Activated CD4-positive, CD25-positive, alpha-beta regulatory T cell treated with anti-CD3 and anti-CD28 coated beads, Interleukin-2, amount 50 U/mL, for 16 hours (primary cell): ENCODE measurements at places on chromosomes 4 and X.

- DNase-seq, result no peak
These were observed 763.8 kb upstream of the AADAT start for GRCh38 chr4:170853422-170854021.

- no peak for DNase-seq
These were observed 471 bp upstream of the PLAC8 start for GRCh38 chr4:83115000-83115399.

DNA sequence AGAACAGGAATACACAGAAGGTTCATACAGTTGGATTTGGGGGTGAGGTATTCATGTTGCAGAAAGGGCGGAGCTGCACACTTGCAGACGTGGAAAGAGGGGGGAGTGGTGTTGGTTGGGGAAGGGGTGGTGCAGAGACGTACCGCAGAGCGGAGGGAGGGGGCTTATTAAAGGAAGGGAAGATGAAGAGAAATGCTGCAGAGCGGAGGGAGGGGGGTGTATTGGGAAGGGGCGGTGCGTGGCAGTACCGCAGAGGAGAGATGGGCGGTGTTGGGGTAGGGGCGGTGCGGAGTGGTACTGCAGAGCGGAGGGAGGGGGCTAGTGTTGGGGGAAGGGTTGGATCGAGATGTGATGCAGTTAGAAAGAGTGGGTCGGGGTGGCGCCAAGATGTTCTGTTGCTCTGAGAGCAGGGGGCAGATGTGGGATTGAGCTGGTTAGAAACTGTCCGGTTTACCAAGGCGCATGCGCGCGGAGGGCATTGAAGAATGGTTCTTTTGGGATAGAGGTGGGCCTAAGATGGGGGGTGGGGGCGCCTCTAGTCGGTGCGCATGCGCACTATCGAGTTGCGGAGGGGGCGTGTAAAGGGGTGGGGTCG is 900 bp downstream of the TRO start:
- peak; percentile 4 for DNase-seq

GRCh38 chr4:11111876-11112275 is 316.8 kb downstream of the HS3ST1 start:
- DNase-seq, result no peak

GRCh38 chrX:42992199-42992943 is 214.4 kb upstream of the PPP1R2C start:
- DNase-seq, result no peak

DNA sequence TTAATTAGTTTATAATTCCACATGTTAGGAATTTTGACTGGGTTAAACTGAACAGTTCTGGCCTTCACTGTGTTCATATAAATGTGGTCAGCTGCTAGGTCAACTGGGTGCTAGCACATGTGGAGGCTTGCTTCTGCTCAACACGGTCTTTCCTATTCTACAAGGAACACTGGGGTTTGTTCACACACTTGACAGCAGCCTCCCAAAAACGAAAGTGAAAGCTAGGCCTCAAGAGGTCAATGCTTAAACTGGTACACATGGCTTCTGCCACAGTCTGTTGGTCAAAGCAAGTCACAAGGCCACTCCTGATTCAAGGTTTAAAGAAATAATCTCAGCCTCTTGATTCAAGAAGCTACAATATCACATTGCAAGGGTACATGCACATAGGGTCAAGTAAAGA is 126.5 kb downstream of the QDPR start:
- no peak for DNase-seq

GRCh38 chr4:125096662-125097061 is 218.1 kb upstream of the FAT4 start:
- no peak for DNase-seq

GRCh38 chr4:3375688-3376087 is 66.1 kb upstream of the HGFAC start:
- DNase-seq, result no peak

DNA sequence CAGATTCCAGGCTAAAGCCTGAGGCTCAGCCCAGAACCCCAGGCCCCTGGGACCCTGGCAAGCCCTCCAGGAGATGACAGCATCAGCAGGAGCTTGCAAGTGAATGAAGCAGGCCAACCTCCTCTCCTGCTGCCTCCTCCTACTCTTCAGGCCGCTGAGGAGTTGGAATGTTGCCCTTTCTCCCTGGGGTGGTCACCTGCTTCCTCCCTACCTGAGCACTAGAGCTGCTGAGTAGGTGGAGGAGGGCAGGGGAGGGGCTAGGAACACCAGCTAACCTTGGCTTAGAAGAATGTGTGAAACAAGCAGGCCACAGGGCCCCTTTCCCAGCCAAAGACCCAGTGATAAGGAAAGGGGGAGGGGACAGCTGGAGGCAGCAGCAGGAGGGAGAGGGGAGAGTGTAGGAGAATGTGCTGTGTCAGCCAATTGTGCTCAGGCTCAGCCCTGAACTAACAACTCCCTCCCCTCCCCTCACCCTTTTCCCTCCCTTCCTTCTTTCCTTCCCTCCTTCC is 58.0 kb downstream of the PJA1 start:
- no peak for DNase-seq

GRCh38 chr4:176837169-176837895 is 44.6 kb upstream of the VEGFC start:
- DNase-seq, result no peak
